Inflammatory macrophage (primary cell): ENCODE measurements at places on chromosomes 12 and 14.

DNA sequence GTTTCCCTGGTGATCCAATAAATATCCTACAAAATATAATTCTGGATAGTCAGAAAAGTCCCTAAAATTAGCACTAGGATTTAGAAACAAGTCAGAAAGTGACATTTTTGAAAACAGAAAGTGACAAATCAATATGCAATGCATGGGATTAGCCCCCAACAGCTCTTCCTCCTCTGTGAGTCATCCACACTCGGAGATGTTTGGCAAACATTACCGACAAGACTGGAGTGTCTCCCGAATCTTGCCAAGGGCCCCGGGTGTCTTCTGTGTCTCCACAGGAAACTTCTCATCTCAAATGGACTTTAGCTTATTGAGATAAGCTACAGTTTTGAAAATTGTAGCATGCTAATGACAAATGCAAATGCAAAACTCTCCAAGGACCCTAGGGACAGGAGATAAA, 398.9 kb upstream of the CCDC196 start:
- DNase-seq = no peak

DNA sequence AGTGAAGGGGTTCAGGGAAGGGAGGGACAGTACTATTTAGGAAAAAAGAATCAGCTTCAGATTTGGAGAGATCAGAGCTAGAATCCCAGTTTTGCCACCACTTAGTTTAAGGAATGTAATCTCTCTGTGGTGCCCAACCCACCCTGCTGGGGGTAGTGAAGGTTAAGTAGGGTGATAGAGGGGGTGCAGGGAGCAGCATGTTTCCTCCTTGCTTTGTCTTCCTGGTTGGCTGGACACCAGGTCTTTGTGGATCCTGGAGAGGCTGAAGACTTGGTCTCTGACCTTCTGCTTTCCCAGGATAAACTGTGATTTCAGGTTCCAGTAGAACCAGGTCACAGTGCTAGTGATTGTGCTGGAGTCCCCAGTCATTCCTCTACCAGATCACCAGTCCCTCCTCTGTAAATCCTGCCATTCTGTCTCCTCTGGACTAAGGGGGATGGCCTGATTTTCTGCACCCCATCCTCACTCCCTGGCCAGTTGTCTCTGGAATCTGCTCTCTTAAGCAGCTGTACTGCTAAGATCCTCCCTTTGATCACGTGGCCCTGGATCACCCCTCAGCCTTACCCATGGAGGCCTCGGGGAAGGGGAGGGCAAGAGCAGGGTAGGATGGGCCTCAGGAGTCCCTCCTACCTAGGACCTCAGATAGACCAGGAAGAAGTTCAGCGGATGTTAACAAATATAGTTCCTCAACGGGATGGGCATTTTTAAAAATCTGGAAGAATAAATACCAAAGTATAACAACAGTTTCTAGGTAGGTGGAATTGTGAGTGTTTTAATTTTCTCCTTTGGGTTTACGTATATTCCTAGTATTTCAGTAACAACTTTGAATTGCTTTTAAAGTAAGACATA, 3.1 kb downstream of the MAP3K12 start:
- peak; percentile 61 for DNase-seq

GRCh38 chr12:128083132-128083729, 183.7 kb upstream of the TMEM132C start:
- no peak for DNase-seq

DNA sequence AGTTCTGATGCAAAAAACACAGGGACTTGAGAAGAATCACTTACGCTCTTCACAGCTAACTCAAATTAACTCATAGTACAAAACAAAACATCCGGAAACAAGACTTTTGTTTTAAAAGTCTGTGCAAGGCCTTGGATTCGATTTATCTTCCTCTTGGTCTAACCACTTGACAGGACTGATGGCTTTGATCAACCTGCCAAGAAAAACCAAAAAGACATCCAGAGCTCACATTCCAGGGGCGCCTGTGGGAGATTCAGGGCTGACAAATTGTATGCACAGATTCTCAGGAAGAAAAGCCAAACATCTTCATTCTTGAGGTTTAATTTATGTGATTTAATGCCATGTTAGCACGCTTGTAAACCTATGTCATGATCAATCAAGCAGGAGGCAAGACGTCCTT, 129.1 kb upstream of the TMCC3 start:
- no peak for DNase-seq

DNA sequence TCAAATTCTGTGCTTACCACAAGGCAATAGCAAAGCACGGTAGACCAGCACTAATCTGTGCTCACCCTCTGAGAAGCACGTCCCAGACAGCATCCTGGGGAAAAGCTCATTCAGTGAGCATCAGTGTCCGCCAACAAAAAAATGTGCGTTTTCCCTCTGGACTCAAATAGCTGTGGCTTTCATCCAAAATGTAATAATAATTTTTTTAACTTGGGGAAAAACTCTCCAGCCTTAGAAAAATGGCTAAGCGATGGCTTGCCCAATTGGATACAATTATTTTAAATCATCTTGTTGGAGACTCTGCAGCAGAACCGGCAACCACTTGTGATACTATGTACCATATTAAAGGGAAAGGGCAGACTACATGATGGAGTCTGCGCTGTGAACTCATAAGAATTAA, 1.1 kb upstream of the KRT77 start:
- no peak for DNase-seq

GRCh38 chr14:96797582-96798349, 584 bp downstream of the VRK1 start:
- peak; percentile 26 for DNase-seq

DNA sequence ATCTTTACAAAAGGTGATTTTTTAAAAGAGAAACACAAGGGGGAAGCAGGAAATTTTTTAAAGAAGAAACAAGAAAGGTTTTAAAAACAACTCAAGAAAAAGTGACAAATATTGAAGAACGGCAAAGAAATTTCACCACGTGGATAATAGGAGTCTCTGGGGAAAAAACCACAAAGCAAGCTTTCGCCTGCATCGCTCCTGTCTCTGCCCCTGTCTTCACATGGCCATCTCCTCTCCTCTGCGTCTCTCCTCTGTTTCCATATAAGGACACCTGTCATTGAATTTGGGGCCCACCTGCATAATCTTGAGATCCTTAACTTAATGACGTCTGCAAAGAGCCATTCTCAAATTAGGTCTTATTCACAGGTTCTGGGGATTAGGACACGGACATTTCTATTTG, 175.8 kb downstream of the ETV6 start:
- DNase-seq = no peak

DNA sequence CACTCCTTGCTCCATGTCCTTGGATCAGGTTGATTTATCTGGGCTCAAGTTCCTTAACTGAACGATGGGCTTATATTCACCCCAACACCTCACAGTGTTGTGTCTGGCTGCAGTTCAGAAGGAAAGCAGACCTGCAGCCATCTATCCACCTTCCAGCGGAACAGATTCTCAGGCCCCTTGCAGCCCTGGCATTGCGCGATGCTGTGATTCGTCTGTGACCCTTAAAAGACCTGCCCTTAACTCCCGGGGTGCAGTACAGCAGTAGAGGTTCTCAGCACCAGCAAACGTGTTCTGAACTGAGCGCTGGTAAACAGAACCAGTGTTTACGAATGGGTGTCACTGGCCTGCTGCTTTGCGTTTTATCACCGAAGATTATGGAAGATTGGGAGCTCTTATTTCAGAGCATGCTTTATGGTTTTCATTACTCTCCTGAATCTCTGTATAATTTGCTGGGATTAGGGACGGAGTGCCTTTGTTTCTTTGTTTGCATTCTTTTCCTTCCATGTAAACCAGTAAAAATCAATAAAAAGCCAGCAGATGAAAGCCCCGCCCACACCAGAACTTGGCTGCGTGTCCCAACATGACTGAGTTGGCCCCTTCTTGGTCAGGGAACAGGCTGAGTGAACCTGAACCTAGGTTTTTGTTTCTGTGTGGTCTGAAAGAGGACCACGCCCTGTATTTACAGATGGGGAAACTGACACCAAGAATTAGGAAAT, 286.7 kb upstream of the CRY1 start:
- no peak for DNase-seq

DNA sequence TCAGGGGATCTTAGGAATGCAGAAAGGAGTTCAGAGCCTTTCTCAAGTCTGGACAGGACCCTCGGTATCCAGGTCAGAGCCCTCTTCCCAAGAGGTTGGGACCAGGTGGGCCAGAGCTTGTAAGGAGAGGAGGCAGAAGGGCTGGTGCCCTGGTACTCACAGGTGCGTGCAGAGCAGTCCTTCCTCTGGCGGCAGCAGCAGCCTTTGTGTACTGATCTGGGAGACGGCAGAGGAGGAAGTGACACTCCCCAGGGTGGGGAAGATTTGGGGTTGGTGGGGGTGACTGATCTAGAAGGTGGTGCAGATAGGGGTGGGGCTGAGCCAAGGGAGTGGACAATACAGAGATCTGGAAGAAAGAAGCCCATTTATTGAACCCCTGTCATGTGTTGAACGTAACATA, at the start of gene ITGB7:
Gene ITGB7 (minus strand): TSS at position 210 of the 400 bp plus-strand sequence. CDS start 6,808 bp downstream, outside the sequence.
- DNase-seq = no peak

GRCh38 chr12:121128908-121129810, 3.5 kb upstream of the P2RX7 start:
- peak; percentile 92 for DNase-seq
